Right lung (tissue), 10 donors: ENCODE measurements at places on chromosomes 7 and 10. TPM values are rescaled to one million over a fixed set of nuclear protein-coding genes. Genes with fewer than 3 reads are reported as not detected.

Gene OR2A7
- 26.0 TPM for polyA plus RNA-seq

Gene PNLIPRP1
- 0.26 TPM for polyA plus RNA-seq

Gene PTEN
- 134 TPM for polyA plus RNA-seq

Gene SUN3
- 0.25 TPM for polyA plus RNA-seq

Gene GHRHR
- polyA plus RNA-seq = not detected

Gene MBL2
- not detected for polyA plus RNA-seq

Gene SHH
- polyA plus RNA-seq = 23.3 TPM

Gene NPY4R
- polyA plus RNA-seq = 0.81 TPM

Gene HOXA5
- polyA plus RNA-seq = 95.7 TPM

Gene PPP1R17
- polyA plus RNA-seq = not detected

Gene PRLHR
- polyA plus RNA-seq = not detected

Gene GRM3
- 0.30 TPM for polyA plus RNA-seq

Gene GPR22
- not detected for polyA plus RNA-seq

Gene ASZ1
- polyA plus RNA-seq = 0.96 TPM

Gene CCL24
- polyA plus RNA-seq = 0.42 TPM

Gene TSPAN33
- 4.1 TPM for polyA plus RNA-seq

Gene ANLN
- 48.2 TPM for polyA plus RNA-seq

Gene PRKCQ
- polyA plus RNA-seq = 6.4 TPM

Gene KEL
- 2.8 TPM for polyA plus RNA-seq

Gene SEC23IP
- polyA plus RNA-seq = 66.8 TPM

Gene MARVELD1
- 45.3 TPM for polyA plus RNA-seq

Gene SPDYE1
- polyA plus RNA-seq = 1.8 TPM

Gene OR6B1
- polyA plus RNA-seq = not detected

Gene LRRD1
- 0.42 TPM for polyA plus RNA-seq

Gene CDCA7L
- 70.0 TPM for polyA plus RNA-seq

Gene FEZF1
- not detected for polyA plus RNA-seq

Gene SERPINE1
- 3.6 TPM for polyA plus RNA-seq

Gene NEBL
- polyA plus RNA-seq = 16.4 TPM

Gene UCN3
- 1.1 TPM for polyA plus RNA-seq

Gene ANKRD2
- 0.33 TPM for polyA plus RNA-seq

Gene CTAGE8
- polyA plus RNA-seq = 3.8 TPM

Gene INPP5F
- 44.5 TPM for polyA plus RNA-seq

Gene CAPZA2
- 159 TPM for polyA plus RNA-seq

Gene SLC16A9
- 33.1 TPM for polyA plus RNA-seq

Gene PIP4K2A
- polyA plus RNA-seq = 25.5 TPM

Gene MSS51
- polyA plus RNA-seq = 5.3 TPM

Gene HOXA10
- polyA plus RNA-seq = 1.4 TPM
